ENCODE measurements at places on chromosomes 3 and 15. TPM values are rescaled to one million over a fixed set of nuclear protein-coding genes. Genes with fewer than 3 reads are reported as not detected.

SERINC4 gene
- 0.36 TPM for total RNA-seq

- no peak overlapping the region for H3K27ac ChIP-seq
- no peaks in the 10 kb centered on the region for H3K36me3 ChIP-seq
- H3K27me3 ChIP-seq: peaks cover 18% of the 10 kb centered on the region
- DNase-seq: no peak
- H3K4me3 ChIP-seq: no peak overlapping the region
Observed at GRCh38 chr15:74967670-74968069, 11.1 kb upstream of the RPP25 start.

FAM227B gene
- total RNA-seq: 8.3 TPM

GNB5 gene
- 56.0 TPM for total RNA-seq

GRCh38 chr3:17320266-17320665 is 422.2 kb downstream of the TBC1D5 start:
- no peaks in the 10 kb centered on the region for H3K27me3 ChIP-seq
- no peak overlapping the region for H3K4me3 ChIP-seq

DNA sequence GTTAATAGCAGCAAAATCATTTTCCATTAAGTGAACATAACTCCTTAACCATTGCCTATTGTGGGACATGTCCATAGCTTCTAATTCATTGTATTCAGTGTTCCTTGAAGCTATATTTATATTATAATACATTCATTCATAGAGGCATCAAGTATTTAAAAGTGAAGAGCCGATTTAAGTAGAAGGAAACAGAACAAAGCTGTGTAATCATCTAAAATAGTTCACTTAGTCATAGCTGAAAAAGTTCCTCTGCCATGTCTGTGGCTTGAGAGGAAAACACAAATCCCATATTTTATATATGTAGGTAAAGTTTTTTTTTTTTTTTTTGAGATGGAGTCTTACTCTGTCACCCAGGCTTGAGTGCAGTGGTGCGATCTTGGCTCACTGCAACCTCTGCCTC is 54.5 kb downstream of the TMEM108 start:
- peaks cover 12% of the 10 kb centered on the region for H3K4me1 ChIP-seq
- no peak for DNase-seq
- H3K27me3 ChIP-seq: no peaks in the 10 kb centered on the region
- H3K4me3 ChIP-seq: no peak overlapping the region

- peaks cover 3% of the 10 kb centered on the region for H3K4me1 ChIP-seq
- DNase-seq: no peak
- no peaks in the 10 kb centered on the region for H3K27me3 ChIP-seq
- peaks cover 26% of the 10 kb centered on the region for H3K36me3 ChIP-seq
Observed at GRCh38 chr15:84834229-84834955, 17.2 kb downstream of the ALPK3 start.

GRCh38 chr15:95302206-95302605 is 1028.3 kb upstream of the NR2F2 start:
- H3K27ac ChIP-seq: no peak overlapping the region
- peaks cover 2% of the 10 kb centered on the region for H3K27me3 ChIP-seq
- DNase-seq: no peak
- peaks cover 1% of the 10 kb centered on the region for H3K36me3 ChIP-seq
- H3K4me3 ChIP-seq: no peak overlapping the region

- H3K27ac ChIP-seq: no peak overlapping the region
- H3K36me3 ChIP-seq: no peaks in the 10 kb centered on the region
- DNase-seq: no peak
- no peak overlapping the region for H3K4me3 ChIP-seq
Observed at GRCh38 chr3:127747751-127748521, 74.4 kb downstream of the MGLL start.

DNA sequence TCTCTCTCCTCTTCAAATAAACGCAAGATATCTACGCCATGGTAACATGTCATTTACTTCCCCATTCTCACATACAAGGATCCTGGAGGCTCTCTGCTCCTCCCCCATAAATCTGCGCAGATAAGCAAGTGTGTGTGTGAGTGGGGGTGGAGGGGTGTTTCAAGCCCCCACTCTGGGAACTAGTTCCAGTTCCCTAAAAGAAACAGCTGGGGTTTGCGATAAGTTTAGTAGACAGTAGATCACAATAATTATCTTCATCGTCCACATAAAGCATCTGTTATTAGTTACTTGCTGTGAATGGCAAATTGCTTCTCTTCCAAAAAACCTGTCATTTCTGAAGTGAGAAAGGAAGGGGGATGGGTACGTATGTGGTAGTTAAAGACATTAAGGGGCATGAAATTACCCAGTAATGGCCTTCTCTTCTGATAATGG is 79.8 kb downstream of the RBPMS2 start:
- no peak for DNase-seq
- no peak overlapping the region for H3K4me3 ChIP-seq
- H3K36me3 ChIP-seq: peaks cover 17% of the 10 kb centered on the region
- no peak overlapping the region for H3K27ac ChIP-seq

GRCh38 chr3:9497821-9498565 is 55.6 kb downstream of the LHFPL4 start:
- no peak for DNase-seq

- peaks cover 8% of the 10 kb centered on the region for H3K4me1 ChIP-seq
- no peaks in the 10 kb centered on the region for H3K27me3 ChIP-seq
- H3K4me3 ChIP-seq: no peak overlapping the region
Observed at GRCh38 chr3:176992565-176992964, 204.7 kb downstream of the TBL1XR1 start.

ANKRD63 gene
- not detected for total RNA-seq

ERICH6 gene
- not detected for total RNA-seq

THAP10 gene
- total RNA-seq: 4.5 TPM

DLEC1 gene
- total RNA-seq: 1.3 TPM

DNA sequence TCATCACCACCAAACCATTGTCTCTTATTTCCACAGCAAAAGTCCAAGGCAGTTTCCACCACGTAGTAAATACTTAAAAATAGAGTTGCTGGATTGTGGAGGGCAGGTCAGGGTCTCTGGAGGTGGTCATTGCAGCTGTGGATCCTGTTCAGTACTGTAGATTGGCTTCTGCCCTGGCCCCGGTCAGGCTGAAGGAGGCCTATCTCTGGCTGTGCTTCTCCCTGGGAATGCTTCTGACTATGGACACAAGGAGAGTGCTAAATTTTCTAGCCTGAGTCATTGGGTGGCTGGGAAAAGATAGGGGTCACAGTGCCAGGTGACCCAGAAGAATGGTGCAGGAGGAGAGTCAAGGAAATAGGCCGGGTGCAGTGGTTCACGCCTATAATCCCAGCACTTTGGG is 26.3 kb upstream of the GMPPB start:
- peaks cover 6% of the 10 kb centered on the region for H3K36me3 ChIP-seq
- no peaks in the 10 kb centered on the region for H3K27me3 ChIP-seq
- H3K4me3 ChIP-seq: no peak overlapping the region
- no peak for DNase-seq

DNA sequence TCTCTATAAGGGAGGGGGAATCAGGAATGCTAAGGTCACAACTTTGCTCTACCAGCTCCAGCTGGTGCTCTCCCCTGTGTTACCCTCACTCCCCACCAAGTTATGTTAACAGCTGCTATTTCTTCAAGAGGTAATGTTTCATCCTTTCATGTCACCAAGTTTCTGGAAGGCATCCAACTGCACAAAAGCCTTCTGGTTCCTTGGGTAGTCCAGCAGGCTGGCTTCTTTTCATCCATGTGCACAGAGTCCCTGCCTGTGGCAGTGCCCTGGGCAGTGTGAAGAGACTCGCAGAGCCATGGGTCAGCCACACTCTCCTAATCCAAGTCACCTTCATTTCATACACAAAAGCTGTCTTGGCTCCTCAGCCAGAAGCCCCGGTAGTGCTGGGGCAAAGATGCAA is 737.5 kb upstream of the LMCD1 start:
- H3K4me3 ChIP-seq: no peak overlapping the region
- H3K27ac ChIP-seq: no peak overlapping the region
- no peaks in the 10 kb centered on the region for H3K4me1 ChIP-seq
- DNase-seq: no peak

GRCh38 chr15:81376231-81376630 is 2.2 kb upstream of the TMC3 start:
- peaks cover 24% of the 10 kb centered on the region for H3K4me1 ChIP-seq
- no peaks in the 10 kb centered on the region for H3K36me3 ChIP-seq
- no peak overlapping the region for H3K27ac ChIP-seq
- no peak for DNase-seq
- no peaks in the 10 kb centered on the region for H3K27me3 ChIP-seq

GRAMD1C gene
- 2.4 TPM for total RNA-seq

SKOR1 gene
- 0.75 TPM for total RNA-seq

DNA sequence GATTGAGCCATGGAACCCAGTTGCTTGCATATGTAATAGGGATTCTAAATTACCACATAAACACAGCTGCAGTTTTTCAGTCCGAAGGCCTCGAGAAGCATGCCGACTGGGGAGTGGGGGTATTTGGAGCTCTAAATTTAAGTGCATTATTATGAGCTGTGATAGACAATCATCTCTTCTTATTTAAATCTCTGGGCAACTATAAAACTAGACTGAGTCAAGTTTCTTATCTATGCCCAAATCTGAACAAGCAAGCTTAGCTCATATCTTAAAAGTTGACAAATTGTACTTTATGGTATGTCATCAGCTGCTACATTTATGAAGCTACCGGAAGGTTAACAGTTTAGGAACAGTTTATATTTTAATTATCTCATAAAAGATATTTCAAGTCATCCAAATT is 19.5 kb upstream of the THRB start:
- H3K27ac ChIP-seq: no peak overlapping the region
- H3K27me3 ChIP-seq: peaks cover 16% of the 10 kb centered on the region
- H3K4me3 ChIP-seq: no peak overlapping the region
- peaks cover 8% of the 10 kb centered on the region for H3K4me1 ChIP-seq
- H3K36me3 ChIP-seq: peaks cover 3% of the 10 kb centered on the region

DNA sequence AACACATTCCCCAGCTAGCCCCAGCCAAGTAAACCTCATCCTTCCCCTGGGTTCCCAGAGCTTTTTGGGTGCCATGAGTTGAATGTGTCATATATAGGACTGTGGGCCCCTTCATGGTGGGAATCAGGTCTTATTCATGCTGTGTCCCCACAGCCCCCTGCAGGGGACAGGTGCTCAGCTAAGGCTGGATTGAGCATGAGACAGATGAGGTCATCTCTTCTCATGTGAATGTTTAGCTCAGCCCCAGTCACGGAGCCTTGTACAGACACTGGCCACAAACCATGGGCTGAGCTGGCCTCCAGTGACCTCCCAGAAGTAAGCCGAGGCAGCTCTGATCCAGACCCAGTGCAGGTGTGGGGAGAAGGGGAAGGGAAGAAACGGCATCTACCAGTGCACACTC is 70.7 kb downstream of the C3orf70 start:
- H3K27me3 ChIP-seq: no peaks in the 10 kb centered on the region
- H3K4me3 ChIP-seq: no peak overlapping the region
- H3K4me1 ChIP-seq: no peaks in the 10 kb centered on the region
- H3K27ac ChIP-seq: no peak overlapping the region

CCDC71 gene
- 28.6 TPM for total RNA-seq

FBXO40 gene
- total RNA-seq: not detected

- H3K27me3 ChIP-seq: no peaks in the 10 kb centered on the region
- H3K4me3 ChIP-seq: no peak overlapping the region
- no peak overlapping the region for H3K27ac ChIP-seq
- H3K36me3 ChIP-seq: peaks cover 1% of the 10 kb centered on the region
- H3K4me1 ChIP-seq: no peaks in the 10 kb centered on the region
Observed at GRCh38 chr3:62214850-62215249, 158.5 kb downstream of the FEZF2 start.

DNA sequence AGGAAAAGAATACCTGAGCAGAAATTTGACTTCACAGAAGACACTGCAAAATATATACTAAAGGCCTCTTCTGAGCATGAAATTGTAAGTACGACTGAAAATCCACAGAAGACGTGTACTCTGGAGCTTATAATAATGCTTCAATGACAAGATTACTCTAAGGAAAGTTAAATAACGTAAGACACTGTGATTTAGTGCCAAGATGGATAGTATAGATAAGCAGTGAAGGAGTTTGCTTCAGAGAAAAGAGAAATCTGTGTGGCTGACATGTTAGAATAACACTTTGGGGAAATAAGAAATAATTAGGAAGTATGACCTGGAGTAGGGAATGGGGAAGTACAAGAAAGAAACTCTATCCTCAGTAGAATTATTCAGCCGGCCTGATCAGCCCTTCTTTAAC is 28.9 kb downstream of the ALDH1A2 start:
- no peak for DNase-seq
- peaks cover 3% of the 10 kb centered on the region for H3K27me3 ChIP-seq
- H3K4me3 ChIP-seq: no peak overlapping the region
- H3K27ac ChIP-seq: no peak overlapping the region
- H3K36me3 ChIP-seq: no peaks in the 10 kb centered on the region

RASSF1 gene
- 13.9 TPM for total RNA-seq

Measured in progenitor cell of endocrine pancreas (in vitro differentiated cells).